ENCODE measurements at places on chromosomes 1 and 21.

GRCh38 chr1:184881941-184882913, 92.1 kb downstream of the NIBAN1 start:
- DNase-seq, result peak; percentile 40

- DNase-seq, result no peak
Observed at GRCh38 chr21:21216047-21216446, 217.8 kb downstream of the NCAM2 start.

DNA sequence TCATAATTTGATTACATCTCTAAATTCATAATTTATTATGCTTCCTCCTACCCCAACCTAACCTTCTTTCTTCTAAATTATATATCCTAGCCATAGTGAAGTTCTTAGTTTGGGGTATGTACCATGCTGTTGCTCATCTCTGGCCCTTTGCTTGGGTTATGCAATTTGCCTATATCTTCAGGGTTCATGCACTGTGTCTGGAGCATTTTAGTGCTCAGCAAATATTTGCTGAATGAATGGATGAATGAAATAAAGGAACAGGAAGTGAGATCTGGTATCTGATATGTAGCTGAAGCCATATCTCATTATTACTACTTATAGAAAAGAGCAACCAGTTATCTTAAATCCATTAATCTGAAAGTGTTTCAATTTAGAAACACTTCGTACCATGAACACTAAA, 137.6 kb downstream of the GPATCH2 start:
- no peak for DNase-seq

DNA sequence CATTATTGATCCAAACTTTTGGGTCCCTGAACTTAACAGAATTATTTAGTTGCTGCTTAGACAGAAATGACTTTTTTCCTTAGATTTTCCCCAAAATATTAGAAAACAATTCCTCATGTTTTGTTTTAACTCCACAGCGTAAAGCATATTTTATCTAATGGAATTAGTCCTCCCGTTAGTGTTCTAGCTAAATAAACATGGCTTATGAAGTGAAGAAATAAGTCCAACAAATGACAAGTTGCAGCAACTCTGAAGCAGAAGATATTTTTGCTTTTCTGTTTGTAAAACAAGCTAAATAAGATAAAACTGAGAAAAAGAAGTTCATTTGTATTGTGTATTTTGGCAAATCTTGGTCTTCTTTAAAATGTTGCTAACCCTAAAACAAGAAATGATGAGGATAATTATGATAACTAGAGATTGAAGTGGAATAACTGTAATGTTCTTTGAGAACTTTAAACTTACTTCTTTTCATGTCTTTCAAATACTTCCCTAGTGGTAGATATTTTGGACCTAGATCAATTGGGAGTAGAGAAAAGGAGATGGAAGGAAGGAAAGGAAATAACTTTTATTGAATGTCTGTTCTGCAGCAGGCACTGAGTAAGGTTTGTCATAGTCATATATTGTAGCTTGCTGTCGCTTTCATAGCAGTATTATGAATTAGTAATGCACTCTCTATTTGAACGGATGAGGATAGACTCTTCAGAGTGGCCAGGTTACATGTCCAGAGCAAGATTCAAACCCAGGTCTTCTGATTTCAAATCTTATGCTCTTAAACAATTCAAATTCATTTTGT, 12.5 kb downstream of the NFIA start:
- no peak for DNase-seq

- peak; percentile 89 for DNase-seq
Observed at GRCh38 chr1:26290122-26290881, 10.4 kb downstream of the SH3BGRL3 start.

- DNase-seq, result no peak
Observed at GRCh38 chr21:44704636-44705001, 6.8 kb downstream of the TSPEAR start.

- DNase-seq, result no peak
Observed at GRCh38 chr1:192878249-192878648, 69.4 kb downstream of the RGS2 start.

- peak; percentile 83 for DNase-seq
Observed at GRCh38 chr21:35280231-35280630, 231.1 kb upstream of the RUNX1 start.

DNA sequence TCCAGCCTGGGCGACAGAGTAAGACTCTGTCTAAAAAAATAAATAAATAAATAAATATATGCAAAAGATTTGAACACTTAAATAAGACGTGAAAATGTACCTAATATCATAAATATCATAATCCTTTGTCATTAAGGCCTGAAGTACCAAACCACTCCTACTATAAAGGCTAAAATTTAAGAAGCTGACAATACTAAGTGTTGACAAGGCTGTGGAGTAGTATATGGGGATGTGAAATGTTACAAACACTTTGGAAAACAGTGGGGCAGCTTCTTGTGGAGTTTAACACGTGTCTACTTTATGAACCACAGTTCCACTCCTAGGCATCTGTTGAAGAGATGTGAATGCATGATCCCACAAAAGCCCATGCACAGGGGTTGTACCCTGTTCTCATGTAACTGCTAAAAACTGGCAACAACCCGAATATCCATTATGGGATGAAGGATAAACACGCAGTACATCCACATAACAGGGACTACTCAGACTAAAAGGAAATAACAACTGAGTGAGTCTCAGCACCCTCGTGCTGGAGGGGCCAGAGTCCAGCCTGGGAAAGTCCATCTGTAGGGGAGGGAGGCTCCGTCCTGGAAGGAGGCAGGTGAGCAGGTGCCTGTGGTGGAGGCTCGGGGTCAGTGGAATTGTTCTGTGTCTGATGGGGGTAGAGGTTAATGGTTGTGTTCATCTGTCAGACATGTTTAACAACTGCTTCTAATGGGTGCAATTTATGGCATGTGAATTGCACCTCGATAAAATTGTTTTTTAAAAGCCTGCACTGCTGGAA, 6.7 kb upstream of the SLC19A1 start:
- no peak for DNase-seq

GRCh38 chr1:221306239-221306638, 427.0 kb downstream of the HLX start:
- no peak for DNase-seq

DNA sequence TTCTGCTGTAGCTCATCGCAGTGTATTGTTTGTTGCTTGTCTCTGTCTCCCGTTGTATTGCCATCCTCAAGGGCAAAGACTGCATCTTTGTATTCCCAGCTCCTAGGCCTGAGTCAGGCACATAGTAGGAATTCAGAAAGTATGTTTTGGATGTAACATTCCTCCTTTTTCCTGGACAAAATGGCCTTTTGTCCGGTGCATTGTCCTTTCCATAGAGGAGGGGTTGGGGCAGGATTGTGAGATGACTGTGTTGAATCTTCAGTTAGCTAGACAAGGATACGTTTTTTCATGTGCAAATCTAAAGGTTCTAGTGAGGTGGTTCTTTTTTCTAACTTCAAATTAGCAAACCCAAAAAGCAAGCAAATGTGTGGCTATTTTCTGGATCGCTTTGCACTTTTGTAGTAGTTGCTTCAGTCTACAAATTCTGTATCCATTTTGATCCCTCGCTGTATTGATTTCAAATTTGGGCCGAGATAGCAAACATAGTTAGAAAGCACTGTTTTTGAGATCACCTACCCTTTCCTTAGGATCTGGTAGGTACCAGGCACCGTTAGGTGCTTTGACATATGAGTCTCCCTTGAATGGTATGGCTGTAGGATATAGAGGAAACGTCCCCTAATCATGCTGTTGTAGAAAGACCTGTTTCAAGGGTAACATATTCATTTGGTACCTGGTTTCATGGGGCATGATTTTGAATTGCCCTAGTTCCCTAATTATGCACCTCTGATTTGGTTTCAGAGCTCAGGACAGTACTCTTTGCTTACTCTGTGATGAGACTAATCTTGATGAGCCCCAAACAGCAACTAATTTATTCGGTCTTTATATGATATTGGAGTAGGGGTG, 1.2 kb downstream of the PPP1R8 start:
- no peak for DNase-seq

- no peak for DNase-seq
Observed at GRCh38 chr1:15734901-15735300, 1.2 kb upstream of the SLC25A34 start.

DNA sequence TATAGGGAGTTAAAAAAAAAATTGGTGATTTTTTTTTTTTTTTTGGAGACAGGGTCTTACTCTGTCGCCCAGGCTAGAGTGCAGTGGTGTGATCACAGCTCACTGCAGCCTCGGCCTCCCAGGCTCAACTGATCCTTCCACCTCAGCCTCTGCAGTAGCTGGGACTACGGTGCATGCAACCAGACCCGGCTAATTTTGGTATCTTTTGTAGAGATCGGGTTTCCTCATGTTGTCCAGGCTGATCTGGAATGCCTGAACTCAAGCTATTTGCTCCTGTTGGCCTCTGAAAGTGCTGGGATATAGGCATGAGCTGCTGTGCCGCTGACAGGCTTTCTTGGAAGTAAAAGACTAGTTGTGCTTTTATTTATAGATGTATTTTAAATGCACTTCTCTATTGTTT, 3.0 kb downstream of the CDC42 start:
- no peak for DNase-seq

GRCh38 chr1:60958001-60958400, 124.4 kb upstream of the NFIA start:
- DNase-seq, result no peak

DNA sequence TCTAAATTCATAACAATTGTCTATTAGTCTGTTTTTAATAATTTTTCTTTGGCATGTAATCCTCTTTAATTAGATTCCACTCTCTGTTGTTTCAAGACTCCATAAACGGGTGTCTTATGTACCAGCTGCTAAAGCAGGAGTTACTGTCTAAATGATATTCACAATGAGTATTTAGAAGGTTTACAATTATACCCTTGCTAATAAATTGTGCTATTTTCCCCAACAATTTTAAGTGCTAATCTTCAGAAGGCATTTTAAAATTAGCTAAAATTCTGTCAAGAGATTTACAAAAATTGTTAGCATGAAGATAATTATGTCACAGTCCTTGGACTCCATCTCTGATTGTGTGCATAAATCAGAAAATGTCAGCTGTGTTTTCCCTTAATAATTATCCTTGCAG, 83.7 kb downstream of the DPYD start:
- no peak for DNase-seq

- DNase-seq, result peak; percentile 3
Observed at GRCh38 chr1:168179438-168180147, 831 bp downstream of the TIPRL start.

DNA sequence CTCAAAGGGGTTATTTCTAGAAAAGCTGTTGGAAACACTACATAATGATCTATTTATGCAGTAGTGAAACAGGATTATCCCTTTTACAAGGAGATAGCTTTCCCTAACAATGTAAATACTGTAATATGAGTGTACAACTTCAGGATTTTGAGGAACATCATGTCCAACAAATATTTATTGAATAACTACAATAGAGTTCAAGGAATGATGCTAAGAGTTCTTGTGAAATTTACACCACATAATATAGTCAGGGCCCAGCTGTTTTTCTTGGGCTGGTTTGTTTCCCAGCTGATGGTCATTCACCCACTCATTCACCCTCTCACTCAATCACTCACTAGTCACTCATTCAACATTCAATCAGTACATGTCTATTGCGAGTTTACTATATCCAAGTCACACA, 12.3 kb upstream of the LYPLAL1 start:
- no peak for DNase-seq

- DNase-seq, result peak; percentile 37
Observed at GRCh38 chr1:172163498-172164215, 256.8 kb upstream of the C1orf105 start.

GRCh38 chr1:63323865-63324778, 1.8 kb downstream of the FOXD3 start:
- DNase-seq, result peak; percentile 38

- peak; percentile 56 for DNase-seq
Observed at GRCh38 chr1:41109310-41110197, 88.0 kb upstream of the SLFNL1 start.

DNA sequence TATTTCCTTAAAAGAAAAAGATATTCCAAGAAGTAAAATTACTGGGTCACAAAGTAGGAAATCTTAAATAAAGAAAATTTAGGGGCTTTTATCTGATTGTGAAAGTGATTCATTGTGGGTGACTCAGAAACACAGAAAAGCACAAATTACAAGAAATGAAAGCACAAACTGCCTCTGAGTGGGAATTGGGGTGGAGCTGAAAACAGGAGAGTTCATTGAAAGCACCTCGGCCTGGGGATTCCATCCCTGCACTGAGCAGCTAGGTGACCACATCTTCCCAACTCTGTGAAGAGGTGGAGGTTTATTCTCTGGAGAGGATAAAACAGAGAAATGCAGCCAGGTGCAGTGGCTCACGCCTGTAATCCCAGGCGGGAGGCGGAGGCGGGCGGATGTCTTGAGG, 7.4 kb downstream of the GJA4 start:
- no peak for DNase-seq

DNA sequence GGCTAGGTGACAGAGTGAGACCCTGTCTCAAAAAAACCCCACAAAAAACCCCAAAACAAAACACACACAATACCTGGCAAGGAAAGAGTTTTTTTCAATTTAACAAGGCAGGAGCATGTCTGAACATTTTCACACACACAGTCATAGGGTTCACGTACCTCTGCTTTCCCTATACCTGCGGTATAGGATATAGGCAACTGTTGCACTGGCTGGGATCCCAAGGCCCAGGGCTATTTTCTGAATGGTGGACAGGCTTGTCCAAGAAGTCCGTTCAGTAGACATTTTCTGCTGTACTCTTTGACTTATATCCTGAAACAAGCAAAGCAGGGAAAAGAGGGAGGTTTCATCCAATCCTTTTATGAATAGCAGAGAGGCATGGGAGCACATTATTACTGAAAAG, 7.6 kb downstream of the TDRKH start:
- DNase-seq, result no peak

GRCh38 chr1:63827411-63828321, 53.8 kb downstream of the ROR1 start:
- no peak for DNase-seq

- peak; percentile 97 for DNase-seq
Observed at GRCh38 chr1:150789396-150789795, 18.7 kb downstream of the CTSK start.

DNA sequence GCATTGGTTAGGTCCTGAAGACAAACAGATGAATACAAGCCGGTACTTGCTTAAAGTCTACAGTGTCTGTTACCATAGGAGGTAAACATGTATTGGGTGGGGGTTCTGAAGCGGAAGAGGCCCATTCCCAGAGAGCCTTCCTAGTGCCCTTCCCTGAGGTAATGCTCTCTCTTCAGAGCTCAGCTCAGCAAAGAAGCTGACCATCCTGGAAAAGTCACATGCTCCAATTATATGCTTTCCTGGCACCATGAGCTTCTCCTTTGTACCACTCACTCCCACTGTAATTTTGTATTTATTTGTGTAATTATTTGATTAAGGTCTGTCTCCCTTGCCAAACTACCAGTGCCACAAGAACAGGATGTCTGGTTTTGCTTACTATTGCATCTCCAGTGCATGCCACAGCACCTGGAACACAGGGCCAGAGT, 42.0 kb downstream of the RAB3B start:
- DNase-seq, result no peak

DNA sequence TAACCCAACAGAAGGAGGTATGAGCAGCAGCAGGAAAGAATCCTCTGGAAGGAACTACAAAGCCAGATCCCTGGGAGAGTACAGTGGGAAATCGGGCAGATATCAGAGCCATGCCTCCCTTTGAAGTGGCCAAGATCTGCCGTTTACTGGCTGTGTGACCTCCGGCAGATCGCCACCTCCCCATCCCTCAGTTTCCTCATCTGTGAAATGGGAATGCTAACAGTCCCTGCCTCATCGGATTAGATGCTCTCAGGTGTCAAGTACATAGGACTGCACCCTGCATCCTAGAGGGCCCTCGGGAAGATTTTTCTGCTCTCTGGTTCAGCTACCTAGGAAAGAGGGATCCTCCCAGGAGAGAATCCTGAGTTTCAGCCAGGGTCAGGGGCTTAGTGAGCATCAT, 60.6 kb upstream of the EFHD2 start:
- no peak for DNase-seq

- DNase-seq, result peak; percentile 70
Observed at GRCh38 chr1:150268340-150268704, 494 bp downstream of the APH1A start.

- no peak for DNase-seq
Observed at GRCh38 chr1:203569490-203570318, 56.9 kb upstream of the ATP2B4 start.
